ENCODE measurements at places on chromosomes 2 and 18.

- peak; percentile 67 for DNase-seq
Measured at GRCh38 chr2:112137516-112138158, 548 bp upstream of the FBLN7 start.

DNA sequence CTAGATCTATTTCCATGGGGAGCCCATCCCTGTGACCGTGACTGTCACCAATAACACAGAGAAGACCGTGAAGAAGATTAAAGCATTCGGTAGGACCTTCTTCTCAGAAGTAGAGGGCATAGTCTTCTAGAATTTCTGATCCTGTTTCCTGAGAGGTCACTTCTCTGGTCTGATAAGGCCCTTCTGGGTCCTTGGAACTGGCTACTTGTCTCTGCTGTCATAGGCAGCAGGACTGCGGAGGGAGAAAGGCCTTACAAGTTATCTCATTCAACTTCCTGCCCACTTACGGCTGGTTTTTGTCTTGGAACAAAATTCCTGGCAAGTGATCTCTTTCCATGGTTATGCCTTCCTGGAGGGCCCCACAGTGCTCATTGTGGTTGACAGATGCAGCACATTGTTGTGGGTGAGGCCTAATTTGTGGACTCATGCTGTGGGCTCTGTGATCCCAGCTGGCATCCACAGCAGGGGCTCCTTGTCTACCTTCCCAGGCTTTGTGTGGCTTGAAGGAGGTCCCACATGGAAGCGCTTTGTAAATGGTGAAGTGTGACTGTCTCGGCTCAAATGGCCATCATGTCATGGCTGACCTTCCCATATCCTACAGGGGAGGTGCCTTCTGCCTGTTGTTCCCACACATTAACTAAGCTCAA is 22.0 kb downstream of the SAG start:
- no peak for DNase-seq

- DNase-seq, result no peak
Measured at GRCh38 chr2:161709428-161709827, 85.2 kb downstream of the SLC4A10 start.

GRCh38 chr18:79626905-79627749 is 52.5 kb upstream of the CTDP1 start:
- no peak for DNase-seq

- DNase-seq, result no peak
Measured at GRCh38 chr2:188078534-188078933, 213.1 kb upstream of the GULP1 start.

DNA sequence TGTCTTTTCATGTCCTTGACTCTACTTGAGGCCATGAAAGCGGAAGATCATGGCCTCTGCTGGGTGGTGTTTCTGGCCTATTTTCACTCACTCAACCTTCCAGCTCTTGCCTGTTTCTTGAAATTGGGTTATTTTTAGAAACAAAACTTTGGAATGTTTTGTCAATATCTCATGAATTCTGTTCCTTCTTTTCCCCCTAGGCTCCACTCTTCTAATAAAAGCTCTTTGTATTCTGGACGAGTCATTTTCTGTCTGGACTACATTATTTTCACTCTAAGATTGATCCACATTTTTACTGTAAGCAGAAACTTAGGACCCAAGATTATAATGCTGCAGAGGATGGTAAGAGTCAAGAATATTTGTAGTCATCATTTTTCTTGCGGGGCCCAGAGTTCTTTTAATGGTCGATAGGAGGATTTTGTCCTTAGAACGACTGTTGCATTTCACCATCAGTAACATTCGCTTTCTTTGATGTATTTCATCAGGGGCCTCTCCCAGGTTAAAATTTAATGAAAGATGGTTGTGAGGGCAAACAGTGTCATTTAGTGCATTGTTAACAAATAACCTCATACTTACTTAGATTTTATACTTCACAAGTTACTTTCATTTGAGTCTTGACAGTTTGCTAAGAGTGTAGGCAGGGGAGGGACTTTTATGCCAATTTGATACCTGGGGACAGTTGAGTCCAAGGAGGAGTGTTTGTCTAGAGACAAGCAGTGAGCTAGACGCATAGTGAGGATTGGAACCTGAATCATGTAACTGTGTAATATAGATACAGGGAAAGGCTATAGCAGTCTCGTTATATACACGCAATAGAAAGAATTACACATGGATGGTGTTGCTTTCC is 64.6 kb downstream of the TRPM8 start:
- no peak for DNase-seq

DNA sequence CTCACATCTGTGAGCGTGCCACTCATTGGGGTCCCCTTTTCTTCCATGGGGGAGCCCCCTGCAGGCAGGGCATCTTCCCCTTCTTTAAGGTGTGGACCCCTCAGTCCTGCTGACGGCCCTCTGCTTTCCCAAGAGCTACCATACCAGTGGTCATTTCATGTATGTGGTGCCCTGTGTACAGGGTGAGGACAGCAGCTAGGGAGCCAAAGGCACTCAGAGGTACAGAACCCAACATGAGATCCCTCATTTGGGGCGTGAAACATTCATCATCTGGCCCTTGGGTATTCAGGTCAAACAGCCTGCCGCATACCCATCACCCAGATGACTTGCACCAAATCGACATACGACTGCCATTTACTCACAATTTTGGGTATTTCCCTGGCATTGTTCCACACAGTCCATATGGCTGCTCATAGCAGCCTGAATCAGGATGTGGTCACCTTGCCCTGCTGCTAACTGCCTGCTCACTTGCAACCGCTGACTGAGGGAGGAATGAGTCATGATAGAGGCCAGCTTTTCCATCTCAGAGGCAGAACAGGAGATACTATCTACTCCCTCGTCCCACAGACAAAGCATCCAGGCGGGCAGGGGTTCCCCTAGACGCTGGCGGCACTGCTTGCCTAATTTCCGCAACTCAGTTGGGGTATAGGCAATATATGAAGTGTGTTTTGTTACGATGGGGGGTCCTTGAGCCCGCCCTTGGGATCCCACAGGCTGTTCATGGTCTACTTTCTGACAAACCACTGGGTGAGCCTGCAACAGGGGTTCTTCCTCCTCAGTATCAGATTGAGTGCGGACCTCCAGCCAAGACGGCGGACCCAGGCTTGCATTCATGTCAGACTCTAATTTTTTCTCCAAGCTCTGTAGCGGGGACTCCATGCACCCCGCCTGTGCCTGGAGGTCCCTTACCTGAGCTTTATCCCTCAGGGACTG is 228.6 kb downstream of the SATB2 start:
- peak; percentile 67 for DNase-seq

- no peak for DNase-seq
Measured at GRCh38 chr2:82268446-82268845, 1963.9 kb upstream of the LRRTM1 start.
